ENCODE measurements at places on chromosomes 11 and 22.

GRCh38 chr11:45906965-45907611, at the start of gene FREY1:
Gene FREY1, minus strand, starts transcription at chr11:45907271. Its CDS starts 26 bp downstream, at chr11:45907245.
- DNase-seq: no peak

GRCh38 chr11:2812371-2812991, 73.1 kb downstream of the CDKN1C start:
- no peak for DNase-seq

- DNase-seq: no peak
Measured at GRCh38 chr11:111063726-111064517, 181.6 kb upstream of the POU2AF2 start.

GRCh38 chr11:4645974-4646373, 2.2 kb downstream of the OR51E1 start:
- no peak for DNase-seq

DNA sequence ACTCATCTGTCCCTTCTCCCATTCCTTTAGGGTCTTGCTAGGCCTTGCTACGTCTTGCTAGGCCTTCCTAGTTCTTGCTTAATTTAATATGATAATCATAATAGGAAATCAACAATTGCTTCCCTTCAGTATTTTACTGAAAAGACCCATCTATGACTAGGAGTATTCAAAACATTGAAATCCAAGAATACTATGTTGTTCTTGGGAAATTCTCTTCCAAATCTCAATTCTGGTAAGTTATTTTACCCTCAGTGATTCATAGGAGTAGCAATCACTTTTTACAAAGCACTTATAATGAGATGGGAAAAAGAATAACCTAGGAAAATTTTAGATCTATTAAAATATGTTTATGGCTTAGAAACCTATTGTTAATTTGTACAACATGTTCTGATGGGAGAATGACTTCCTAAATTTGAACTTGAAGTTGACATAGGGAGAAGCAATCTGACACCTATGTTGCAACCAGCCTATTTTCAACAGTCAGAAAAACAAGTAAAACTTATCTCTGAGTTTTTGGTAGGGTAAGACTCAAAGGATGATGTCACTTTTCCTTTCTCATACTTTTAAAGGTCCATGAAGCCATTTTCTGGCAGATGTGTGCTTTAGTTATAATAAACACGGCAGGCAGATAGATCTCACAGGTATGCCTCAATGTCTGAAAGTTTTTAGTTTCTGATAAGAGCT, 29.5 kb upstream of the HIPK3 start:
- no peak for DNase-seq

- DNase-seq: no peak
Measured at GRCh38 chr11:72814286-72815109, at the start of gene ATG16L2. Gene ATG16L2, plus strand, starts transcription at chr11:72814411. Its CDS starts 35 bp downstream, at chr11:72814446.

Data from urinary bladder (tissue), 4 donors.